Foreskin melanocyte (primary cell): ENCODE measurements at places on chromosomes 2 and 18.

GRCh38 chr2:226782092-226782713 is 17.4 kb downstream of the IRS1 start:
- peak; percentile 55 for DNase-seq

DNA sequence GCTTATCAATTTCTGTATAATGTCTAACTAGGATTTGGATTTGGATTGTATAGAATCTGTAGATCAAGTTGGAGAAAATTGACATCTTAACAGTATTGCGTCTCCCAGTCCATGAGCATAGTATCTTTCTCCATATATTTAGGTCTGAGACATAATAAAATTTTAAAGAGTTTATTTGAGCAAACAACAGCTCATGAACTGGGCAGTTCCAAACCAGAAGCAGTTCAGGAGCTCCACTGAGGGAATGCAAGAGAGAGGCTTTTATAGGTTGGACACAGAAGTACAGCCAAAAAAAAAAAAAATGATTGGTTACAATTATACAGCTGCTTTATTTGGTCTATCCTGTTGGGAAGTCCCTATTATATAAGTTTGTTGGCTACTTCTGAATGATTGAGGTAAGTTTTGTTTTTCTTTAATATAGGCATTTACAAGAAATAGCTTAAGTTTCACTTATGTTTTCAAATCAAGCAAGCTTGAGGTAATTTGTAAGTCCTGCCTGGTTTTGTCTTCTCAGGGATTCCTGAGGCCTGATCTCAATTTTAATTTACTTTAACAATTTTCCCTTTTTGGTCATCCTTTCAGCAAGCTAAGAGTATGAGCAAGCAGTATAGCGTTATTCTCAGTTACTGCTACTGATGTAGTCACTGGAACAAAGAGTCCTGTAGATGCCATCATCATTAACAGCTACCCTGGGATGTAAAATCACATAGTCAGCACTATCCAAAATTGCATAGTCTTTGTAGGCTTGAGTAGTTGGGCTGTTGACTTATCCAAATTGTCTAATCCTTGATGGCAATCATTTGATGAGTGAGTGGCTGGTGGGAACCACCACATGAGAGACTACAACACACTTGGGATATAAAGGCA is 27.5 kb upstream of the RUFY4 start:
- DNase-seq = no peak

- DNase-seq = no peak
Measured at GRCh38 chr2:11437602-11438001, 28.4 kb downstream of the E2F6 start.

- no peak for DNase-seq
Measured at GRCh38 chr2:387980-388421, 100.1 kb upstream of the ALKAL2 start.

DNA sequence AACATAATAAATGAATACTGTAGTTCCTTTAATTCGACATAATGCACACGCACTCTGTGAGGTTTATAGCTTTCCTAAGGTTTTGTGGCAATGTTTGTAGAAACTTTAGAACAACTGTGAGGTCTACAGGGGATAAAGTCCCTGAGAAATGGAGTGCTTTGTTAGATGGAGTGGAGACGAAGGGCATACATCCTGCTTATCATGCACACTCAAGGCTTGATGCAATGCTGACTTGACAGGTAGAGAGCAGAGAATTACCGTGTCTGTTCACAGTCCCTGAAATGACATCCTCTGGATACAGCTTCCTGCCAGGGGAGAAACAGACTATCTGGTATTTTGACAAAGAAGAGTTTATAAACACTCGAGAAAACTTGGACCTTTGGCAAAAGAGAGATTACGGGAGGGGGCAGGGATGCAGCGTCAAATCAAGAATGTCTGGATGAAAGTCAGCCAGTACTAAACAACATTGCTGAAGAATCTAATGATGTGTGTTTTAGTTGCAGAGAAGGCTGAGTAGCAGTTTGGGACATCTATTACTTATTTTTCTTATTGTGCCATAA is 766.9 kb upstream of the ZEB2 start:
- no peak for DNase-seq

DNA sequence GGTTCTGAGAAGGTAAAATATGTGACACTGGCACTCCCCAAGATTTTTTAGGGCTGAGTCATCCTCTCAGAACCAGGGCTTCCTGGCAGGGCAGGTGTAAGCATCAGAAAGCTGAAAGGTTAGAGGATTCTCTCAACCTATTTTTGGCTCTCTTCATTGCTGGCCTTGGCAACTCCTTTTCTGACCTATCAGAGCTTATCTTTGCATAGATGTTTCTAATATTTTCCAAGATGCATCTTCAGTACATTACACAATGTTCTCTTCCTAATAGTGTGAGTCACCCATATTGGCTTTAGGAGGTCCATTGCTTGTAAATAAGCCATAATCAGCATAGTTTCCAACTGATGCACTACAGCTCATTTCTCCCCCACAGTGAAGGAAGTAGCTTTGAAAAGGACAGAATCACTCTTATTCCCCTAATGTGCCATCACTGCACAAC is 2008.4 kb upstream of the PIK3C3 start:
- DNase-seq = no peak

DNA sequence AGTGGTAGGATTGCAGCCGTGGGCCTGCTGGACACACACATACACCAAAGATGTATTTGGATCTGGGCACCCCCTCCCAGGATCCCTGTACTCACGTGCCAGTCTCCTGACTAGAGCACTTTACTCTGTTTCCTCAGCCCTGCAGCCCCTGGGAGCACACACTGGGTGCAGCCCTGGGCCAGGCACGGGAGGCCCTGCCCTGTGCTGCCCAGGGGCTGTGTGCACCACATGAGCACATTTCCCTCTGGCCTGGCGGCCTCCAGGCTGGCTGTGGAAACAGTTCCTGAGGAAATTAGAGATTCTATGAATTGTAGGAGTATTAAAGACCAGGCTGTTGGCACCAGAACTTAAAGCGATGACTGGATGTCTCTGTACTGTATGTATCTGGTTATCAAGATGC is 45.4 kb downstream of the BCL2L11 start:
- no peak for DNase-seq

GRCh38 chr2:226030369-226030768 is 630.9 kb downstream of the NYAP2 start:
- DNase-seq = no peak
